CD4-positive, alpha-beta T cell treated with Interleukin-21 for 1 hour (primary cell): ENCODE measurements at places on chromosomes 2 and 18.

- DNase-seq, result no peak
Observed at GRCh38 chr18:37314534-37314933, 251.1 kb downstream of the CELF4 start.

DNA sequence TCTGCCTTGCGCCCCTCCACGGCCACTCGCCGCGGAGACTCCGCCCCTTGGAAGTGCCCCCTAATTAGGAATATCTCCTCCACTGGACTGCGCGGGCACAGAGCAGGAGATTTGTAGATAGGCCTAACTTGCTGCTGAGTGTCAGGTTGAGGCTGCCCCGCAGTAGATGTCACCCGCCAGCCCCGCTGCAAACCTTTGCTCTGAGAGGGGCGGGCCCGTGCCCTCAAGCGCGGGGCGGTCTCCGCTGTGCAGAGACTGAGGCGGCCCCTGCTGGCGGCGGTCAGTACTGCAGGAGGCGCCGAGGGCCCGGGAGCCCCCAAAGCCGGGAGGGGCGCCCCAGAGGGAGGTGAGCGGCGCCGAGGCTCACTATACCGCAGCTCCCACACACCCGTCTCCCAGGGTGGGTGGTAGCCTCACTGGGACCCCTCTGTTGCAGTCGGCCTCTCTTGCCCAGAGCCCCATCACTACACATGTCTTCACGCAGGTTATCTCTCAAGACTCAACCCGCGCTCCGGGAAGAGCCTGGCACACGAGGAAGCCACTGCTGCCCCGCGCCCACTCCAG is 2.9 kb upstream of the NEURL3 start:
- DNase-seq, result peak; percentile 88

- DNase-seq, result no peak
Observed at GRCh38 chr2:96533292-96534073, 3.1 kb upstream of the ARID5A start.

DNA sequence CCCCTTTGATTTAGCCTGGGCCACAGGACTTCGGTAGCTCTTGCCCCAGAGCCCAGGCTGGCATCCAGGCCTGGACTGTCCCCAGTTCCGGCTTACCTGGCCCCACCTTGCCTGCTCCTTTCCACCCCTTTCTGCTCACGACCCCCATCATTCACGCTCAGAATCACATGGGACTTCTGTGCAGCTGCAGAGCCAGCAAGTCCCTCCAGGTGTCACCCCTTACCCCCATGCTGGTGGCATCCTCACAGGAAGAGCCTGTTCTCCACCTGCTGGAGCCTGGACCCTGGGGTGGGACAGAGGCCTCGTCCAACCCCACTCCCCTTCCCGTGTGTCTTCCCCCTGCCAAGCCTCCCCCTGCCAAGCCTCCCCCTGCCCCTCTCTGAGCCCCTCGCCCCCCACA is 7.9 kb upstream of the KCNIP3 start:
- DNase-seq, result no peak

DNA sequence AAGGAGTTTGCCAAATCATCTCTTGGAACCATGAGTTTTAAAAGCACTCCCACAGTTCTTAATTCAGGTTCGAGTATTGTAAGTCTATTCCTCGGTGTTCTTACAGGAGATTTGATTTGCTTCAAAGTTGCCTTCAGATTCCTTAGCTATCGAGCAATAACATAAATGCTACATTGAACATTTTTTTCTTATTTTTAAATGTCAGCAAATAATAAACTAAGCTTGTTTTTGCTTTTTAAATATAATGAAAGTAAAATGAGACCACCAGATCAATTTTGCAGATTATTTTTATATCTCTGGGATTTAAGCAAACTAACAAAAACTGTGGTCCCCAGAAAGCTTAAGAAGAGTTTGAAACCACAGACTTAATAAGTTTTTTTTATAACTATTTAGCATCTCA is 195.5 kb downstream of the LNPK start:
- no peak for DNase-seq

GRCh38 chr2:203960811-203961210 is 24.2 kb downstream of the ICOS start:
- no peak for DNase-seq

DNA sequence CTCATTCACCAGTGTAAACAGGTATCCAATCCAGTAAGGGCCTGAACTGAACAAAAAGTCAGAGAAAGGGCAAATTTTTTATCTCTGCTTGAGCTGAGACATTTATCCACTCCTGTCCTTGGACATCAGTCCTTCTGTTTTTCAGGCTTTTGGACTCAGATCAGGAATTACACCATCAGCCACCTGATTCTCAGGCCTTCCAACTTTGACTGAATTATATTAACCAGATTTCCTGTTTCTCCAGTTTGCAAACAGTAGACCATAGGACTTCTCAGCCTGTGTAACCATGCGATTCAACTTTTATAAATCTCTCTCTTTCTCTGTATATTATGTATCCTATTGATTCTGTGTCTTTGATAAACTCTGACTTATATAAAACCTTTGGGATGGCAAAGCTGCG is 289.3 kb upstream of the CDH2 start:
- no peak for DNase-seq

GRCh38 chr2:212227755-212228154 is 310.8 kb downstream of the ERBB4 start:
- no peak for DNase-seq

GRCh38 chr2:113861740-113862139 is 28.1 kb upstream of the ACTR3 start:
- DNase-seq, result no peak

- DNase-seq, result no peak
Observed at GRCh38 chr2:46784278-46784677, 131.3 kb downstream of the MCFD2 start.
